ENCODE measurements at places on chromosomes 3 and 15. TPM values are rescaled to one million over a fixed set of nuclear protein-coding genes. Genes with fewer than 3 reads are reported as not detected.

DNA sequence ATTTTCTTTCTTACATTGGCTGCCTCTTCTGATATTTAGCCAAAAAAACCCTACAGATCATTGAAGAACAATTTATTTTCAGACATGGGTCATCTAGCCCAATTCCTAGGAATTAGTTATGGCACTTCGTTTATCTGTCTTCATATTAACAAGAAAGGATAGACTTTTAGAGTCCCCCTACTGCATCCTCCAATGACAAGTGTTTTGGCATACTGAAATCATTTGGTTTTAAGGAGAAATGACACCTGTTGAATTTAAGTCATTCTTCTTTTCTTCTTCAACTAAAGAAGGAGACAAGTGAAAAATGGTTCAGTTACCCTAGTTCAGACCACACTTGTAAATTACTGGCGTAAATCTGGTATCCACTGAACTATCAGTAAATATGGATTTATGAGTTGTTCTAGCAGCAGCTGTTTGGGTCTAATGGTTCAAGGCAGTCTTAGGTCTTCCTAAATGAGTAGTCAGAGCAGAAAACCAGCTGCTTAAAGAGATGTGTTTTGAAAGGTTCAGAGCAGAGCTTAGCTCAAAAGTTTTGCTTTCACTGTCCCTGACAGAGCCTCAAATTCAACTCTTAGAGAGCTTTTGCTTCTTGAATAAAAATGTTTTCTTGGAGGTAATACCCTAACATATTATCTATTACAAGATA, 5.6 kb downstream of the VGLL3 start:
- H3K27ac ChIP-seq = no peak overlapping the region
- no peak overlapping the region for H3K4me3 ChIP-seq
- H3K36me3 ChIP-seq = no peaks in the 10 kb centered on the region
- peaks cover 11% of the 10 kb centered on the region for H3K27me3 ChIP-seq
- DNase-seq = no peak
- peaks cover 2% of the 10 kb centered on the region for H3K4me1 ChIP-seq

- DNase-seq = no peak
- H3K4me3 ChIP-seq = no peak overlapping the region
- no peaks in the 10 kb centered on the region for H3K27me3 ChIP-seq
- H3K36me3 ChIP-seq = no peaks in the 10 kb centered on the region
- H3K4me1 ChIP-seq = peaks cover 3% of the 10 kb centered on the region
- no peak overlapping the region for H3K27ac ChIP-seq
These were observed 54.7 kb downstream of the TM2D3 start for GRCh38 chr15:101597360-101597928.

DNA sequence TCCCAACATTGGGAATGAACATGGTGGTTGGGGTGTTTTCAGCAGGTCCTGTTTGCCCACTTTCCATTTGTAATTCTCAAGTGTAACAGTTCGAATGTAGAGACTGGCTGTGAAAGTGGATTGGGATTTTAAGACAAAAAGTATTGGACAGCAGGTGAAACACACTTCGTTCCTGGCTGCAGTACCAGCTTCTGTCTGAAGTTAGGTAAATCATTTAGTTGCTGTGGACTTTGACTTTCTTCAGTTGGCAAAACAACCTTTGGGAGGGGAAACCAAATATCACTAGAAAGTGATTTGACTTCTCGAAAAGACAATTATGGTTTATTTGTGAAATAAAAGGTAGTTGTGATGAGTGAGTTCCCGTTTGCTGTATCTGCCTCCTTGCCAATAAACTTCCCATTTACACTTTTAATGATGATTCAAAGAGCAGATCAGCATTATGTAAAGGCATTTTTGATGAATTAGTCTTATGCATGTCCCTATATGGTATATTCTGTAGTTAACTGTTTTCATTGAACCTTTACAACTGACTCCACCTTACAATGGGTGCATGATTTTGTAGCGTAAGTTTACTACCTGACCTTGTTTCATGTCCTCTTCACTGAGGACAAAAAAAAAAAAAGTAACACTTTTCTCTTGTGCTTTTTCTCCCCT, 34.0 kb downstream of the FNDC3B start:
- H3K4me3 ChIP-seq = no peak overlapping the region
- no peaks in the 10 kb centered on the region for H3K27me3 ChIP-seq
- H3K4me1 ChIP-seq = no peaks in the 10 kb centered on the region
- DNase-seq = no peak

- H3K27me3 ChIP-seq = no peaks in the 10 kb centered on the region
- peak; percentile 26 for DNase-seq
- H3K4me1 ChIP-seq = peaks cover 18% of the 10 kb centered on the region
- peak overlapping the region; percentile 0 for H3K27ac ChIP-seq
These were observed 19.9 kb downstream of the TTC21A start for GRCh38 chr3:39127269-39127907.

GRCh38 chr15:57547243-57547755, 44.4 kb upstream of the MYZAP start:
- no peak overlapping the region for H3K4me3 ChIP-seq
- H3K36me3 ChIP-seq = peaks cover 24% of the 10 kb centered on the region

DNA sequence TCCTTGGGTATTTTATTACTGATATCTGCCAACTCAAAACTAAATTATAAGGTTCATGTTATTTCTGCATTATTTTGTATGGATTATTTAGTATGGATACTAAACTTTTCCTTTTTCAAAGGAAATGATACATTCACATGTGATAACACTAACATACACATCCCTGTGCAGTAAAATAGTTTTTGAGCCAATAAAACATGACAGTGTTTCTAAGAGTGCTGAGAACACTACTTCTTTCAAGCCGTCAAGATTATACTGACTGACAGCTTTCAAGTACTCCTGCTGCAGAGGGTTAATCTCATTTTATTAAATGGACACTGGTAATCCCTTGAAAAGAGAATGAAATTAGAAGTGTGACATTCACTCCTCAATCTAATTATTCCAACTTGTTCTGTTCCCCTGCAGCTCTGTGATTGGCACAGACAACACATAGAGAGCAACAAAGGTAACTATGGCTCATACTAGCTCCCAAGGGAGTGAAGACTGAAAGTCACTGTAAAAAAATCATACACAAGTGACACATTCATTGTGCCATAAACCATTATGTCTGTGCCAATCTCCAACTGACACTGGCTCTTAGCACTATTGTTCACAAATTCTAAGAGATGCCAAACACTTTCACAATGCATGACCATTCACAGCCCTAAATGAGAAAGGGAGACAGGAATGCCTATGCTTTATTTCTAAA, 468.6 kb downstream of the SHQ1 start:
- DNase-seq = no peak
- peak overlapping the region; percentile 37 for H3K27ac ChIP-seq
- peaks cover 4% of the 10 kb centered on the region for H3K4me1 ChIP-seq
- H3K4me3 ChIP-seq = no peak overlapping the region
- no peaks in the 10 kb centered on the region for H3K27me3 ChIP-seq

DNA sequence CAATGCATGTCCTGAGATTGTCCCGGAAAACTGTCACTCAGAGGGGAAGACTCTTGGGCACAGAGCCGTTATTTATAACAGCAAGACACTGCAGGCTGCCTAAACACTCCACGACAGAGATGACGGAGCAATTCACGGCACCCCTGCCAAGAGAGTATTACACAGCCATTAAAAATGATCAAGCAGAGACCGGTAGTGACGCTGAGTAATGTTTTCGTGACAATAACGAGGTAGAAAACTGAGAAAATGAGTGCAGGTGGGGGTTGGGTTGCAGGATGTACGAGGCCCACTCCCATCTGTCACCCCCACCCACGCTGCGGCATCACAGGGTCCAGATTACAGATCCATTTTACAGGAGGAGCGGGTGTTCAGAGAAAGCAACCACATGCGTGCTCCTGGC, 58.9 kb upstream of the LINGO1 start:
- no peak overlapping the region for H3K27ac ChIP-seq
- no peaks in the 10 kb centered on the region for H3K27me3 ChIP-seq

GRCh38 chr3:115947325-115947724, 324.0 kb downstream of the GAP43 start:
- no peak overlapping the region for H3K27ac ChIP-seq
- no peak for DNase-seq
- H3K4me1 ChIP-seq = no peaks in the 10 kb centered on the region
- no peak overlapping the region for H3K4me3 ChIP-seq
- H3K36me3 ChIP-seq = no peaks in the 10 kb centered on the region
- no peaks in the 10 kb centered on the region for H3K27me3 ChIP-seq

DNA sequence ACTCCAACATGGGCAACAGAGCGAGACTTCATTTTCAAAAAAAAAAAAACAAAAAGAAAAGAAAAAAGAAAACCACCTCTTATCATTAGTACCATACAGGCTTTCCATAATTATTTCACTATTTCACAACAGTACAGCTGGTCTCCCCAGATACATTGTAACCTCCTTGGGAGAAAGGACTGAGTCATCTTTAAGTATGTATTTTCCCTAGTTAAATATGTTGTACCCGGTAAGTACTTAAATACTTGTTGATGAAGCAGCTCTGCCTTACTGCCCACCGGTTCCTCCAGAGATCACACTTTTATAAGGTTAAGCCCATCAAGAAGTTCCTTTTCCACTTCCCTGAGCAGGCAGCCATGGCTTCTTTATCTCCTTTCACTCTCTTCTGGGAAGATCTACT, 789.5 kb upstream of the CFAP20DC start:
- H3K36me3 ChIP-seq = no peaks in the 10 kb centered on the region
- H3K27ac ChIP-seq = no peak overlapping the region
- H3K4me1 ChIP-seq = no peaks in the 10 kb centered on the region
- no peak overlapping the region for H3K4me3 ChIP-seq
- no peaks in the 10 kb centered on the region for H3K27me3 ChIP-seq
- no peak for DNase-seq

- peaks cover 6% of the 10 kb centered on the region for H3K4me1 ChIP-seq
- H3K27me3 ChIP-seq = no peaks in the 10 kb centered on the region
- no peaks in the 10 kb centered on the region for H3K36me3 ChIP-seq
- DNase-seq = peak; percentile 95
These were observed 203.7 kb downstream of the ABHD5 start for GRCh38 chr3:43894176-43895049.

GRCh38 chr3:67941433-67942030, 287.1 kb upstream of the SUCLG2 start:
- H3K4me1 ChIP-seq = no peaks in the 10 kb centered on the region
- H3K27ac ChIP-seq = no peak overlapping the region
- H3K27me3 ChIP-seq = no peaks in the 10 kb centered on the region
- H3K36me3 ChIP-seq = no peaks in the 10 kb centered on the region

DNA sequence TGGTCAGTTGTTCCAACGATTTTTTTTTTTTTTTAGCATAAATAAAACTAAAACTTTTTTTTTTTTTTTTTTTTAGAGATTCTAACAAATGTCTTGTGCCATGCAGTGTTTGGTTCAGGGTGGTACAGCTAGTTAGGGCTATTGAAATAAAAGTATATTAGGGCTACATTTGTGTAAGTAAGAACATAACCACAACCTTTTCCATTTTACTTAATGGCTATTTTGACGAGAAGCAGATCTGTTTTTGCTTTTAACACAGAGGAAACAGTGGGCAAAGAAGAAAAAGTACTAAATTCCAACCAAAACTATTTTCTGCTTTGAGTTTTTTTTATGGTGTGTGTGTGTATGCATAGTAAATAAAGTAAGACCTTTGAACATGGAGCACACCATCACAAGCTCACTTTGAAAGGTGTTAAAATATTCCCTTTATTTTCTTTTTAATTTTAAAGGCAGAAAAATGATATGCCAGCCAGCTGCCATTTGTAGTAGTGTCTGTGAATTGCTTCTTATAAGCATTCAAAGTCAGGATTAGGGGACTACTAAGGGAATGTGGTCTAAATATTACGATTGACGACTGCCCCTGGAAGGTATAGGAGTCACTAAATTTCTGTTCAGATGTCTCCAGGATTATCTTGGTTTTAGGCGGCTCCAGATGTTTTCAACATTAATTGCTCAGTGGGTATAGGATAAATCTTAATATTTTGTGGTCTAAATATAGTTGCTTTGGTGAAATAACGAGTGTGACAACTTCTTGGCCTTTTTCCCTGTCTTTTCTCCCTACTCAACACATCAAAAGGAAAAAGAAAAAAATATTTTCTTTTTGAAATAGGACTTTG, 3.1 kb downstream of the RARB start:
- no peaks in the 10 kb centered on the region for H3K4me1 ChIP-seq
- no peaks in the 10 kb centered on the region for H3K36me3 ChIP-seq
- H3K4me3 ChIP-seq = peak overlapping the region; percentile 91
- H3K27ac ChIP-seq = peak overlapping the region; percentile 99

DNA sequence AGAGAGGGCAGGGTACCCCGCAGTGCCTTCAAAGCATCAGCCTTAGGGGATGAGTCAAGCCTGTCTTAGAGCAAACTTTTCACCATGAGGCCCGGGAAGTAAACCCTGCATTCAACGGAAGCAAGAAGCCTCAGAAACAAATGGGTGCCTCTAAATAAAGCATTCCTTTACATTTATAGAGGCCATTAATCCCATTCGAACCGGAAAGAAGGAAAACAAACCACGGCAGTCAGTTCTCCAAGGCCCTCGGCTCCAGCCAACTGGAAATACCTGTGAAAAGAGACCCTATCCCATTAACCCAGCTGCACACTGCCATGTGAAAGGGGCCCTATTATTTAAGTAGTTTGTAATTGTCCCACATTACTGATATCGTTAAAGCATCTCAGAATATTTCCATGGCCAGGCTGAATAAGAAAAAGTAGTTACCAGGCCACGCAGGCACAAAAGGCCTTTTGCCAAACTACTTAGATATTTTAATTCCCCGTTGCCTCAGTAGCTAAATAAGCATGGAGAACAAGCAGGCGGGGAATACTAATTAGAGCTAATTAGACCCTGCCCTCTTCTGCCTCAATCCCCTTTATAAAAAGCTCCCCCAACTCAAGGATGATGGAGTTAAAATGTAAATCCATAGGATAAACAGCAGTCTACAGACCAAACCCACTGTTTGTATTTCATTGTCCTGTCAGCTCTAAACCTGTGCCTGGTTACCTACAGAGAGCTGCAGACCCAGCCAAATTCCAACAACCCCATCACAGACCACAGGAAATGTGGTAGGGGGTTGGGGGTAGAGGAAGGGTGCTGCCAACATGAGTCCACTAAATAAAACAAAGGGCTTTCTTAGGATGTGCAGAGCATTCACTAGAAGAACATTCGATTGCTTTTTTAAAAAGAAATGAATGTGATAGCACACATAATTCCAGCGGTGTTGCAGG, 4.1 kb downstream of the ITGB5 start:
- peaks cover 18% of the 10 kb centered on the region for H3K27me3 ChIP-seq
- no peak for DNase-seq
- H3K4me1 ChIP-seq = peaks cover 51% of the 10 kb centered on the region
- peak overlapping the region; percentile 62 for H3K27ac ChIP-seq
- H3K36me3 ChIP-seq = no peaks in the 10 kb centered on the region
- no peak overlapping the region for H3K4me3 ChIP-seq

- H3K27ac ChIP-seq = no peak overlapping the region
- H3K27me3 ChIP-seq = no peaks in the 10 kb centered on the region
- DNase-seq = no peak
- no peak overlapping the region for H3K4me3 ChIP-seq
- no peaks in the 10 kb centered on the region for H3K36me3 ChIP-seq
These were observed 31.6 kb upstream of the FAM174B start for GRCh38 chr15:92687195-92687602.

Gene BNC1
- 0.22 TPM for total RNA-seq

Gene TRPC1
- total RNA-seq = 32.1 TPM

Gene LMAN1L
- total RNA-seq = not detected

Gene RLBP1
- total RNA-seq = 3.6 TPM

Gene SUSD5
- 3.6 TPM for total RNA-seq

Gene ERC2
- 24.0 TPM for total RNA-seq

Gene RBP2
- not detected for total RNA-seq

Gene ZFYVE19
- 25.2 TPM for total RNA-seq

Gene MAGI1
- total RNA-seq = 41.5 TPM

Gene SLC7A14
- 8.2 TPM for total RNA-seq

Gene SCAPER
- total RNA-seq = 33.2 TPM

Gene INKA1
- total RNA-seq = 5.6 TPM

Gene ZFAND6
- 196 TPM for total RNA-seq

Gene CISH
- 1.1 TPM for total RNA-seq

Gene IQCF5
- not detected for total RNA-seq

Gene ZNF35
- 16.3 TPM for total RNA-seq

Gene KLF15
- 15.8 TPM for total RNA-seq

Gene CPN2
- total RNA-seq = not detected

Data from spinal cord (tissue), 10 donors.